ENCODE measurements at places on chromosomes 6 and 20.
A peak's percentile ranks its signal among the peaks of the same experiment; 100 is the strongest.

GRCh38 chr6:113672491-113673149, 184.5 kb upstream of the MARCKS start:
- no peak for DNase-seq

- peak; percentile 93 for DNase-seq
Measured at GRCh38 chr6:26123947-26124780, 36.9 kb downstream of the HFE start.

GRCh38 chr20:60513141-60513540, 554.9 kb downstream of the CDH26 start:
- DNase-seq = no peak

GRCh38 chr6:142846459-142846831, 98.5 kb downstream of the HIVEP2 start:
- peak; percentile 59 for DNase-seq

DNA sequence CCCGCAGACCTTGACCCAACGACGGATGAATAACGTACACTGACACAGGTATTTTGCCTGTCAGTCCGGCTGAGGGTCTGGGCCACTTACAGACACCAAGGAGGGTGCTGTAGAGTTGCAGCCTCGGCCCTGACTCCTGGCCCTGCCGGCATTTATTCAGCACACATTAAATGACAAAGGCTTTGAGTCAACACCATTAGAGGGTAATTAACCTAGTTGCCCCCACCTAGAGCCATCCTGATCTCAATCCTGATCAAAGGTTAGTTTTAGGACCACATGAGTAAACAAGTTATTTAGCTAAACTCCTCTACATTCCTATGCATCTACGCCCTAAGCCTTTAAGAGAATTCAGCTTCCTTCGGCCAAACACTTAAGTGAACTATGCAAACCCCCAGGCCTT, 11.9 kb upstream of the PM20D2 start:
- no peak for DNase-seq

GRCh38 chr6:24195836-24196597, 70.0 kb downstream of the NRSN1 start:
- DNase-seq = no peak
